ENCODE measurements at places on chromosomes 1 and 21.

DNA sequence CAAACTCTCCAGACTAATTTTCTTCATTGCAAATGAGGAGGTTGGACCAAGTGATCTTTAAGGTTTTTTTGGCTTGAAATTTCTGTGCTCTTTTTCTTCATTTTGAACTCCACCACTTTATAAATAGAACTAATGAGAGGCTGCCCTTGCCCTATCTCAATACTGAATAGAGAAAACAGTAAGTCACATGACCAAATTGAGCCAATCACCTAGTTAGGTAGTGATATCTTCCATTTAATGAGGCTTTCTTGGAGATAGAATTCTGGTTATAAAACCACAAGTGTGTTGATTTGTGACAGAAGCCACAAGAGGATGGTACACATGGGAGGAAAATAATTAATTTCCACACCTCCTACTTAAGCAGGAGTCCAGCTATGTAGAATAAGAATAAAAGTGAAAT lies 263.4 kb upstream of the SNX7 start:
- no peak for DNase-seq

DNA sequence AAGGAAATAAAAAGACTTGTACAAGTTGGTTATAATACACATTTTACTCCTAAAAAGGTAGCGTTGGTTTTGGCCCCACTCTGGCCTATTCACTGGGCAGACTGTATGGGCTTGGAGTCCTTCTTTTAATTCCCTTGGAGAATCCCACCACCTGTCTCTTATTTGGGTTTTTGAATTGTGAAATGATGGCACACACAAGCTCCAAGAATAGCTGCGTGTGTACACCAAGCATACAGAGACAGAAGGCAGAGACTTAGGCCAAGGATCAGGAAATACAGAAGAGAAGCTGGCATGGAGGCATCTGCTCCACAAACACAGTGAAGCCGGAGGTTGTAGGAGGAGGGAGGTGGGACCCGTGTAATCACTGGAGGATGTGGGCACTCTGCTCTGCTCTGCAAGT lies 29.1 kb downstream of the DDR2 start:
- no peak for DNase-seq

DNA sequence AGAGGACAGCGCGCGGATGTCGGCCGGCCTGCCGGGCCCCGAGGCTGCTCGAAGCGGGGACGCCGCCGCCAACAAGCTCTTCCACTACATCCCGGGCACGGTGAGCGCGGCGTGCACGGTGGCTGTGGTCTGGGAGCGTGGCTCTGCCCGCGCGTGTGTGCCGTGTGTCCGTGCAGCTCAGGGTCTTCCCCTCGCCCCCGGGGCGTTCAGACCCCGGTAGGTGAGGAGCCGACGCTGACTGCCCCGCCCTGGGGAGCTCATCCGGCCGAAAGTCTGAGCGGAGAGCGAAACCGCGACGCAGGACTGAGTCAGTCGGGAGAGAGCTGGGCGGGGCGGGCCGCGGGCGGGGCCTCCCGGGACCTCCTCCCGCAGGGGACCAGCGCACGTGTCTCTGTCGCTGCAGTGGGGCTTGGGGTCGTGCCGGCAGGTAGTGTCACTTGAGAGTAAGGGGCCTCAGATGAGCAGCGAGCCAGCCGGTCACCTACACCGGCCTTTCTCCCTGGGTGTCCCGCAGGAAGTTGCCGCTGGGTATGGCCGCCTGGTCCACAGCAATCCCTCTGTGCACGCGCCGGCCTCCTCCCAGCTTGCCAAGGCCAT lies 520 bp downstream of the PLEKHN1 start:
- no peak for DNase-seq

DNA sequence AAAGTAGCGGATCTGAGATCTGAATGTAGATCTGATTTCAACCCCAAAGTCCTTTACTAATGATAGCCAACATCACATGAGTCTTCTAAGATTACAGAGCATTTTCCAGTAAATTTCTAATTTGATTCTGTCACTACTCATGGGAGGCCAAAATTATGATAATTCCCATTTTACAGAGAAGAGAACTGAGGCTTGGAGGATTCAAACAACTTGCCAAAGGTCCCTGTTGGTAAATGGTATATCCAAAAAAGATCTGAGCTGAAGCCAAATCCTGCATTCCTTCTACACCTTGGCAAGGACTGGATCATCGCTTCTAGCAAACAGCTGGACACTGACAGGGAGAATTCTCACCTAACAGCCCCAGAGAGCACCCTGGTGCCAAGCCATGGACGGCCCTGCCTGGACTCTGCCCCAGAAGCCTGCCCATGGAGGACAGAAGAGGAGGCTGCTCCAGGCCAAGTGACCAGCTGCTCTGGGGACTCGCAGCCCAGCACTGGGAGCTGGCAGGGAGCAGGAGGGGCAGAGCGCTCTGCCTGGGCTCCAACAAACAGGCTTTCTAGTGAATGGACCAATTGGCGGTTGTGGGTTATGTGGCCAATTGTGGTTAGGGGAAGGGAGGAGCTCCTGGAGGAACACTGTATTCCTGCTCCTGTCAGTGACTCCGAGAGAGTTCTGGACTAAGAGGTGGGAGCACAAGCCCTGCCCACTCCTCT lies 6.4 kb upstream of the CSF1 start:
- DNase-seq: no peak

GRCh38 chr1:54585181-54586066 lies 37.4 kb downstream of the ACOT11 start:
- no peak for DNase-seq

- DNase-seq: no peak
These were observed at the start of gene RNF223 for GRCh38 chr1:1073743-1074587. Gene RNF223, minus strand, starts transcription at chr1:1074306. Its CDS starts 1,740 bp downstream, at chr1:1072566.

GRCh38 chr1:44467566-44467965 lies 62.5 kb downstream of the RNF220 start:
- DNase-seq: no peak

DNA sequence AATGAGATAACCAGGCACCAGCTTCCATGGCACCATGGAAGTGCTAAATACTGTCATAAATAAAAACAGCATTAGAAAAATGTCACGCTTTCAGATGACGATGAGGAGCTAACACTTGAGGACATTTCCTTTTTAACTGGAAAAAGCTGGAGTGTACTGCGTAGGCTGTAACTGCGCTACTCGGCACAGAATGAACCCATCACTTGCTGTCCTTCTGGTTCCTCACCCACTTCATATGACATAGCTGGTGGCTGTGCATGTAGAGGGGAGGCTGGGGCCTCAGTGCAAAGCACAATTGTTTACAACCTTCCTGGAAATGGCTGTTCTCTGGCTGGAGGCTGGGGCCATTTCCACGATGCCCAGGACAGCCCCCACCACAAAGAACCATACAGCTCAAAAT lies 55.7 kb downstream of the NTPCR start:
- no peak for DNase-seq

DNA sequence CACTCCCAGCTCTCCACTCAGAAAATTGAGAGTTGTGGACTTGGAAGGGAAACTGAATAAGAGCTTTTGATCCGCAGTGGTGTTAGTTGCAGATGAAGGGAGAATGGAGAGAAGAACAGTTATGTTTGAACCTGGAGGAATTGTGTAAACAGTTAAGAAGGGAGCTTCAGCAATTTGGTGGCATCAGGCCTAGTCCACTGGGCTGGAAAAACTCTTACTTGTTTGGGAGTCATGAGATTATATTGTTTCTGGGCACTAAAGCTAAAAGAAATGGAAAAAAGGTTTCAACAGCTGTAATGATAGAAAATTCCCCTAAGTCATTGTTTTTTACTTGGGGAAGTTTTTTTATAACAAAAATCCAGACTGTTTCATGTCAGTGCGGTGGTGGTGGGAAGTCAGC lies 256.1 kb upstream of the C1orf87 start:
- no peak for DNase-seq

- no peak for DNase-seq
These were observed 69.6 kb upstream of the MACF1 start for GRCh38 chr1:39134768-39135333.

- DNase-seq: no peak
These were observed 18.5 kb downstream of the SERTAD4 start for GRCh38 chr1:210250998-210251679.

GRCh38 chr1:108708691-108709660 lies 3.7 kb upstream of the FNDC7 start:
- peak; percentile 66 for DNase-seq

- no peak for DNase-seq
These were observed 306.6 kb downstream of the CTH start for GRCh38 chr1:70717656-70718055.

GRCh38 chr1:22963044-22963677 lies 9.5 kb downstream of the LACTBL1 start:
- DNase-seq: no peak

DNA sequence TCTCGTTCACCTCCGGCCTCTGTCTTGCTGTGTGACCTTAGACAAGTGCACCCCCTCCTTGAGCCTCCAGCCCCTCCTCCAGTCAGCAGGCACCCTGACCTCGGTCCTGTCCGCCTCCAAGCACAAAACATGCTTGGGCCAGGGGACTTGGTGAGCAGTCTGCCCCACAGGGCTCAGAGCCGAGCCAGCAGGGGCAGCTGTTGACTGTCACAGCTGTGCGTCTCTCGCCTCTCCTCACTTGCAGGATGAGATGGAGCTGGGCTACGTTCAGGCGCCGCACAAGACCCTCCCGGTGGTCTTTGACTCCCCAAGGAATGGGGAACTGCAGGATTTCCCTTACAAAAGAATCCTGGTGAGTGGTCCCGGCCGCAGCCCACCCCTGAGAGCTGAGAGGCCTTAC lies 24.2 kb downstream of the PADI3 start:
- DNase-seq: no peak

DNA sequence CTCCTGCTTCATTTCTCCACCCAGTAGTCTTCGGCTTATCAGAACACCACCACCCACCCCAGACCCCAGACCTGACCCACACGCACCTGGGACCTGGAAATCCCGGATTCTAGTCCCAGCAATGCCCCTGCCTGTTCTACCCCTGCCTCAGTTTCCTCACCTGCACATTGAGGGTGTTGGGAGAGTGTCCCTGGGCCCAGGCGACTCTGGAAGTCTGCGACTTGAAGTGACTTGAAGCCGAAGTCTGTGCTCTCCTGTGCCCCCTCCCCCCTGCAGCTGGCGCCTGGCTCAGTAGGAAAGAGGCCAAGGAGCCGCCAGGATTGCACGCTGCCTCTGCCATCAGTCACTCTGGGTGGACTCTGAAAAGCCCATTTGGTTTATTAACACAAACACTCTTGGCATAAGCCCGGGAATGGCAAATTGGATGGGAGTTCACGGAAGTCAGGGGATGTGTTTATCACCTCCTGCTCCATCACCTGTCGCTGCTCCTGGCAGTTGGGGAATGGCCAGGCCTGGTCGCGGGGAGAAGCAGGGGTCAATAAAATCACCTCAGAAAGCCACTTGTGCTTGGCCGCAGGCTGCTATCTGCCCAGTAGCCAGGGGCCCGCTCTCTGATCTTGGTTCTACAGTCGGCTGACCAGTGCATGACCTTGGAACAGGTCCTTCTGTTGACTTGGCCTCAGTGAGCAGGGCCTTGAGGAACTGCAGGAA lies 132.7 kb downstream of the ACTL8 start:
- DNase-seq: no peak

GRCh38 chr1:25640646-25641328 lies 24.2 kb downstream of the MAN1C1 start:
- no peak for DNase-seq

DNA sequence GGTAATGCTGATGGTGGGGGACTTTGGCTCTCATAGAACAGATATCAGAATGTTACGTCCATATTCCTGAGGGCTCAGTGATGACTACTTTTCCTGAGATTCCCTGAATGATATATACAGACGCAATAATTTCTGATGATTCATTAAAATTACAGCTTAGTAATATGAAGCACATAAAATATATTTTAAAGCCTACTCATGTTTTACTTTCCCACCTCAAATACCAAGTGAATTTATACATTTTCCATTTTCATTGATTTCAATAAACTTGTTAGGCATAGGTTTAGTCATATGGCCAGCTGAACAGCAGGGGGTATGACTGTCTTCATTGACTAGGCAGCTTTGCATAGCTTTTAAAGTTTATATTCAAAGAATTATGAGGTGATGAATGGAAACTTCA lies 26.2 kb upstream of the PDC start:
- no peak for DNase-seq

Measured in hematopoietic multipotent progenitor cell treated with erythropoietin and hydrocortisone succinate and interleukin-3 and kit ligand, for 17 days (in vitro differentiated cells).